ENCODE measurements at places on chromosomes 4 and X. TPM values are rescaled to one million over a fixed set of nuclear protein-coding genes. Genes with fewer than 3 reads are reported as not detected.

Gene TLR6
- total RNA-seq = 6.7 TPM

Gene SHOX
- total RNA-seq = not detected

Gene CSN1S1
- total RNA-seq = not detected

Gene DCAF16
- 46.1 TPM for total RNA-seq

Gene CXCL11
- total RNA-seq = 0.46 TPM
